ENCODE measurements at places on chromosomes 12 and 14.

DNA sequence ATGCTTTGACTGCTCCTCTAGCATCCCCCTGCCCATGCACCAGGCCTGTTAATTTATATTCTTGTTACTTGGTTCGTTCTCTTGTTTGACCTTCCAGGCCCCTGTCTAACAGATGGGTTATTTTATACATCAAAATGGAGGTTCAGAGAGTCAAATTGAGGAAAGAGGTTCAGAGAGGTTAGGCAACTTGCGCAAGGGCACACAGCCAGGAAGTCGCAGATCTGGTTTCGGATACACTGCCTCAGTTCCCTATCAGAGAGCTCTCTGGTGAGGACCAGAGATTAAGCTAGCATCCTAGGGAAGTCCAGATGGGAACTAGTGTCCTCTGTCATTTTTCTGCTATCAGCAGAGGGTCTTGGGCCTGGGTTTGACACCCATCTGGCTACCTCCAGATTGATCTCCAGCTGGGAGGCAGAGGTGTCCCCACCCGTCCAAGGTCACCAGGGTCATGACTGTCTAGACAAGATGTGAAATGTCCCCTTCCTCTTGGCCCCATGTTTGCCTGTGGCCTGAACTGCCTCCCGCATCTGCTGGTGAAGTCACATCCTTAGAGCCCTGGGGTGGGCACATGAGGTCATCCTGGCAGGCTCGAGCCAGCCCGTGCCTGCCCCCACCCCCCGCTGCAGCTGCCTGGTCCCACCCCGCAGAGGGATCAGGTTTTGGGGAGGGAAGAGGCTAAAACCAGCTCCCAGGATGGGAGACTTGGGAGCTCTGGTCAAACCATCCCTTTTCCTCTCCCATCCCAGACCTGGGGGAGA lies 84.3 kb upstream of the NCOR2 start:
- H3K36me3 ChIP-seq, result no peaks in the 10 kb centered on the region
- H3K27ac ChIP-seq, result no peak overlapping the region
- H3K27me3 ChIP-seq, result no peaks in the 10 kb centered on the region
- no peak overlapping the region for H3K4me3 ChIP-seq

GRCh38 chr14:90159146-90159545 lies 97.2 kb upstream of the PSMC1 start:
- H3K27me3 ChIP-seq, result no peaks in the 10 kb centered on the region
- H3K27ac ChIP-seq, result no peak overlapping the region
- H3K4me3 ChIP-seq, result no peak overlapping the region
- no peaks in the 10 kb centered on the region for H3K4me1 ChIP-seq
- DNase-seq, result no peak

DNA sequence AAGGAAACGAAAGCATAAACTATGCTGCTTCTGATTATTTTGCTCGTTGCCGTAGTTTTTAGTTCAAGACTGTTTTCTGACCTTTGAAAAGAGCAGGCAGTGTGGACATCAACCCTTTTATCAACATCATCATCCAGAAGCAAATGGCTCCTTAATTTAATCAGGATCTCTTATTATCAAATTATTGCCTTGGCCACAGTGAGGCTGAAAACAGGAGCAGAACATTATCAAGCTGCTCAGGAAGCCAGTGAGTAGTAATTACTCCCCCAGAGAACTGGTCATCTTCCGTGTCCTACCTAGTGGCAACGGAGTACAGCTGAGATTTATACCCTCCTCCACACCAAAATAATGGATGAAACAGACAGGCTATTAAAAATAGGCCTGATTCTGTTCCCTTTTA lies 2.2 kb upstream of the DIABLO start:
- H3K27me3 ChIP-seq, result no peaks in the 10 kb centered on the region
- DNase-seq, result no peak
- peaks cover 31% of the 10 kb centered on the region for H3K36me3 ChIP-seq
- H3K4me1 ChIP-seq, result peaks cover 23% of the 10 kb centered on the region

DNA sequence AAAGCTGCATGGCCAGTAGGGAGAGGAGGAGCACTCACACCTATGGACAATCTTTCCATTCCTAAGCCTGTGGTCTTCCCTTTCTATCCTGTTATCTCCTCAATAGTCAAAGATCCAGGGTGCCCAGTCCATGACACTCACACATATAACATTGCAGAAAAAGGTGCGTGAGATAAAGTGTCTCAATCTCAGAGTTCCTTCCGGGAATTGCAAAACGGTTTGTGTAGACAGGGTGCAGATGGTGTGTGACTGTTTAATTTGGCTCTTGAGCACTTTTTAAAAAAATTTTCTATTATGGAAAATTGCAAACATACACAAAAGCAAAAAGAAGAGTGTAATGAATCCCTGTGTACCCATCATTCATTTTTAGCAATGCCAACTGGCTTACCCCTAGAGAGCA lies 1493.6 kb downstream of the AACS start:
- DNase-seq, result no peak
- H3K36me3 ChIP-seq, result no peaks in the 10 kb centered on the region
- no peak overlapping the region for H3K27ac ChIP-seq

- peaks cover 2% of the 10 kb centered on the region for H3K36me3 ChIP-seq
- peaks cover 10% of the 10 kb centered on the region for H3K4me1 ChIP-seq
- no peak overlapping the region for H3K27ac ChIP-seq
- no peak for DNase-seq
These were observed 149.3 kb downstream of the CALM1 start for GRCh38 chr14:90545966-90546751.

GRCh38 chr14:73422515-73422914 lies 35.8 kb downstream of the NUMB start:
- no peak for DNase-seq
- H3K4me1 ChIP-seq, result peaks cover 10% of the 10 kb centered on the region
- H3K27ac ChIP-seq, result no peak overlapping the region
- no peak overlapping the region for H3K4me3 ChIP-seq
- H3K36me3 ChIP-seq, result peaks cover 4% of the 10 kb centered on the region

- peaks cover 8% of the 10 kb centered on the region for H3K36me3 ChIP-seq
- no peaks in the 10 kb centered on the region for H3K27me3 ChIP-seq
- no peaks in the 10 kb centered on the region for H3K4me1 ChIP-seq
These were observed 44.0 kb upstream of the REP15 start for GRCh38 chr12:27652174-27652763.

DNA sequence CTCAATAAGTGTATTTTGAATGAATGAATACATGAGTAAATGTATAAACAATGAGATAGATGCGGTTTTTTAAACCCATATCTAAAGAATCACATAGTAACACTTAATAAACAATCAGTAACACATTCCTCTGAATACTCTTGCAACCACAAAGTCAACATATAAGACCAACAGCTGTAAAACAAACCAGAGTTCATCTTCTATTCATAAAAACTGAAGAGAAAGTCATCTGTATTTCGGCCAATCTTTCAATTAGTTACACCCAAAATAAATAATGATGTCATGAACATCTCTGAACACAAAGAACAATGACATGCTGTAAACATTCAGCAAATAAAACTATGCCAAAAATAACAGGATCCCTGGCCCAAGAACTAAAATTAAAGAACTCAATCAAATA lies 47.2 kb downstream of the ARMH4 start:
- H3K4me1 ChIP-seq, result no peaks in the 10 kb centered on the region
- no peak overlapping the region for H3K27ac ChIP-seq
- DNase-seq, result no peak
- no peaks in the 10 kb centered on the region for H3K36me3 ChIP-seq
- H3K27me3 ChIP-seq, result no peaks in the 10 kb centered on the region

DNA sequence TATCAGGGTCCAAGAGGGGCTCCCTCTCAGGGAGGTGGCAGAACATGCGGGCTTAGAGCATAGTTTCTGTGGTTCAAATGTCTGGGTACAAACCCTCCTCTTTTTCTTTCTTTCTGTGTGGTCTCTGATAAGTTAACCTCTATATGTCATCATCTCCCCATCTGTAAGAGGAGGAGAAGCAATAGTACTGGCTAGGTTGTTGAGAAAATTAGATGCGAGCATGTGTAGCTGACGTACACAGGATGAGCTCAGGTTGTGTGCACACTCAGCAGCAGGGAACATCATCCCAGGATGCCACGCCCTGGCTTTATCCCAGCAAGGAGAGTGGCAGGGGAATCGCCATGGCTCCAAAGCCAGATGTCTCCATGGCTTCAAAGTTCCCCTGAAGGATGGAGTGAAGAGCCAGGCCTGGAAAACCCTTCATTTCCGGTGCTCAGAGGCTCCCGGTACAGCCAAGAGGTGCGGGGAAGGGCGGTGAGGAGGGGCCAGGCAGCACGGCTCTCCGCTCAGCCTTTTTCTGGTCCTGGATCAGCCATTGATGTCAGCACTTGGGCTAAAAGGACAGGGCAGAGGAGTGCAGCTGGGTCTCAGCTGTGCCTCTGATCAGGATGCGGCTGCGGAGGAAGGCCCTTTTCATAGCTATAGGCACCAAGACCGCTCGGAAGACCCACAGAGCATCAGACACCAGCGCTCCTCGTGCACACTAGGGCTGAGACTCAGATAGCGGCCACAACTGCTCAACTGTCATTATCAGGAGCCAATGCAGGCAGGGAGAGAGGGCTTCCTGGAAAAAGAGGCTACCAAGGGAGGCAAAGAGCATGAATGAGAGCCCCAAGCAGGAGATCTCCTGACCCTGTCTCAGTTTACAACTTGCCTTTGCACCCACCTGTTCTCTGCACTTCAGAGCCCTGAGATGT lies 41.5 kb downstream of the ARL6IP4 start:
- H3K4me1 ChIP-seq, result no peaks in the 10 kb centered on the region
- H3K4me3 ChIP-seq, result no peak overlapping the region
- H3K27ac ChIP-seq, result no peak overlapping the region
- no peak for DNase-seq
- H3K36me3 ChIP-seq, result no peaks in the 10 kb centered on the region

All from suprapubic skin (tissue), 4 donors.